ENCODE measurements at places on chromosomes 5 and 9.

GRCh38 chr5:160044967-160045366, 36.0 kb downstream of the TTC1 start:
- no peak for DNase-seq

GRCh38 chr5:125484742-125485641, 738.6 kb upstream of the ZNF608 start:
- peak; percentile 99 for DNase-seq

GRCh38 chr5:26645659-26646058, 392.7 kb downstream of the CDH9 start:
- DNase-seq = no peak

DNA sequence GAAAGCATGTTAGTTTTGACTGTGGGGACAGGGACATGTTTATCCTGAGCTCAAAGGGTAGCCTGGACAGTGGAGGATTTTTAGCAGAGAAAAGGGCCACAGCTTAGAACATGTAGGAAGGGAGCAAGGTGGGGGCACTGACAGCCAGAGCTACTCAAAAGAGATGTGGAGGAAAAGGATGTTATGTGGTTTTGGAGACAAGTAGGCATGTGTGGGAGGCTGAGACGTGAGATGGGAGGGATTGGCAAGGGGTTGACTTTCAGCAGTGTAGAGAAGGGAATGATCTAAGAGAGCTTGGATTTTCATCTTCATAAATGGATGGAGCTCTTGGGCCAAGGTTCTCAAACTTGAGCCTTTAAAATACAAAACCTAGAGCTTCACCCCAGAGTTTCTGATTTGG, 24.0 kb downstream of the SYK start:
- no peak for DNase-seq

DNA sequence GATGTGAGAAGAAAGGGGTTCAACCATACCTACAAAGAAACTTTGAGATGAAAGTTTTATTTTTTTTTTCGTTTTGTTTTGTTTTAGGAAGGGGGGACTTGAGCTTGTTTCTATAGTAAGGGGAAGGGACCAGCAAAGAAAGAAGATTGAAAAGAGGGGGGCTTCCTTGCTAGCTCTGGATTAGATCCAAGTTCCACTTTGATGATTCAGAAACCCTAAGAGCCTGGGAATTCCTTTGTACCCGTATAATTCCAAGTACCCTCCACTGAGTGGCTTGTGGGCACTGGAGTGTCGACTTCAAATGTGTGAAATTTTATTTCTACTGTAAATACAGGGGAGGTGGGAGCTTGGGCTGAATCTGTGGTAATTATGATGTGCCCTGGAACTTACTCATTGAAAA, 10.9 kb downstream of the MAMDC2 start:
- DNase-seq = no peak

DNA sequence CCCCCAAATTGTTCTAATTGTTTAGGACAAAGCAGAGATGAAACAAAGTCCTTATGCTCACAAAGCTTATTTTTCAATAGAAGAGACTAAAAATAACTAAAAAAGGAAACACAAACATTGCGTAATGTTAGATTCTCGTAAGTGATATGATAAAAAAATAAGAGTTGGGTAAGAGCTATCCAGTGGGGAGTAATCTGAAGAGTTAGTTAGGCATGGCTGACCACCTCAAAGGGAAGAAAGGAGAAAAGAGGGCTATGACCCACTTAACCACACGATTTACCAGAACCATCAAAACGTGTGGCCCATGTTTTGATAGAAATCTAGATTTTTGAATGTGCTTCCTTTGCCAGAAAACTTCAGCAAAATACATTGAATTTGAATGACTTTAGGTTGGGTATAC, 1296.8 kb upstream of the NUDT12 start:
- no peak for DNase-seq

GRCh38 chr5:370959-371810, 49.7 kb downstream of the AHRR start:
- no peak for DNase-seq

DNA sequence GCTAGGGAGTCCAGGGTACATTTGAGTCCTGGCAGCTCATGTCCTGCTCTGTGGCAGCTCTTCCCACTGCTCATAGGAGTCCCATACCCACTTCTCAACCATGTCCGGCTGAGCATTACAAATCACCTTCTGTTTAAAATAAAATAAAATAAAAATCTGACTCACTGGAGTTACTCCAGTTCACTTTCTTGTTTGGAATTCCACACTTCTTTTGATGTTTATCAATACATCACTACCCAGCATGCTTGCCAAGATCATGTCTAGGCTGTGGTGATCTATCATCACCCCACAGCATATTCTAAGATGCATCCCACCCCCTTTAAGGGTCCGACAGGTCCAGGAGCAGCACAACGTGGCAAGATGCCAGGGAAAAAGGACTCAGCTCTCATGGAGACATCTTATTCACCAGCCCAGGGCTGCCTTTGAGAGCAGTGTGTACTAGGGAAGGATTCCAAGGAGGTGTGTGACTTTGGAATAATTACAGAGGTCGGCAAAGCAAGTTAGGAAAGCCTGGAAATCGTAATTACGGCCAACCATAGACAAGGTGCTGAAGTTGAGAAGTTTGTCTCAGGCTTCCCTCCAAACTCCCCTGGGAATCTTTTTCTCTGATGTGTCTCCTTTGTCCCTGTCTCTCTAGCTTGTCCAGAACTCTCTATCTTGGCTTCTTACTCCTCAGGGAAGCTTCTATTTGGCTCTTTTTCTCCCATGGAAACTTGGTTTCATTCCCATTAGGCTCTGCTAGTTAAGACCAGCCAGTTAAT, 111.4 kb upstream of the SLC1A3 start:
- DNase-seq = no peak

DNA sequence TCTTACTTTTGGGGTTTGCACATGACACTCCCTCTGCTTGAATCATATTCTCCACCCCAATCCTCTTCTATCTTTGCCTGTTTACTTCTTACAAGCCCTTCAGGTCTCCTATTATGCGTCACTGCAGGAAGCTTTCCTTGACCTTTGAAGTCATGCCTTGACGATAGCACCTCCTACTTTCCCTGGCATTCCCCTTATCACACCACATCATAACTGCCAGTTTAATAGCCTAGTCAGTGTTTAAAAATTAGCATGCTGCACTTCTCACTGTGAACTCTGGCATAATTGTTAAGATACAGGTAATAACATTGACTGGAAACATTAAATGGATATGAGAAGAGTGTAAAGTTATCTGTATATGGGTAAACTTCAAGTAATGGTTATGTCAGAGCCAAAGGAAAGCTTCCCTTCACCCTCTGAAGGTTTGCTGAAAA, 37.1 kb upstream of the CEP120 start:
- DNase-seq = peak; percentile 75

DNA sequence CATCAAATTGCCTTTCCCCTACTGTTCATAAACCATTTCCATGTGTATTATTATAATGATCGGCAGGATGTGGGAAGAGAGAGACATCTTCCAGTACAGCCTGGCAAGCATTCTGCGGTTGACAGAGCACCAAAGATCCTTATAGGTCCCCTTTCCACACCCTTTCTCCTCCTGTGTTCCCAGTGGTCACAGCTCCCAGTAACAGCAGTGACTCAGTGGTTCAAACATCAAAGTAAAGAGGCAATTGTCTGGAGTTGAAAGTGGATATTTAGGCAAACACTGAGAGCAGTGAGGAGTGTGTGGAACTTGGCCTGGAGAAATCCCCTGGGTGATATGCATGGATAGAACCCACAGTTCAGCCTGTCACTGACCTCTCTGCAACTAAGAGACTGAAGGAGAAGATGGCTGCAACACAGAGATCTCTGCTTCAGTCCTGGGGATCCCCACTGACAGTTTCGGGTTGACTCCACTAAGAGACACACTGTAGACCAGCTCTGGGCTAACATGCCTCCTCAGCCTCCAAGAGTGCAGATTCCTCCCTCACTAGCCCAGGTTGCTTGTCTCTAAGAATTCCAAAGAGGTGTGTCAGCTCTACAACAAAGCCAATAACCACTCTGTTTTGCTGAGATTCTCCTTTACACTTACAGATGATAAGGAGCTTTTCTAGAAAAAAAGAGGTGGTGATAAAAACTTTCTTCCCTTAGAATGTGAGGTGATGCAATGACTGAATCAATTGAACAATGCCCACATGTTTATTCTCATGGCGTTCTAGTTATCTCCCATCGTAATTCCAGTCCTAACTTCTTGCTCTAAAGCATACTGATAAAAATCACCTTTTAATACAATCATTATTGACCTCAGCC, 94.4 kb upstream of the IL6ST start:
- peak; percentile 75 for DNase-seq

DNA sequence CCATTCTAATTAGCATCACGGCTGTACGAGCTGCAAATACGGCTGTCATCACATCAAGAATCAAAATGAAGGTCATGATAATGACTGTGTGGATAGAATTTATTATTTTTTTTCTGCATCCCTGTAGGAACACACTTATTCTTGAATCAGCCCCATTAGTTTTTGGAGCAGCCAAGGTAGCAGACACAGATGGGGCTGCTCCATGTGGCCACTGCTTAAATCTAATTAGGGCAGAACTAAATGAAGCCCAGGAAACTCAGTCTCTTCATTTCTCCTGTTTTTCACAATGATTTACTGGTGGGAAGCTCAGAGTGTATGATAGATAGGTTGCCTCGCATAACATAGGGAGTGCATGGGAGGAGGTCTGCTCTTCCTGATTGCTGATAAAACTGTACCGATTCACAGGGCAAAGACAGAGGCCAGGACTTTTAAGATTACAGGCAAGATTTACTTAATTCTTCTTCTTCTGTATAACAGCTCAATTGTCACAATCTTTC, 275.5 kb downstream of the GLIS3 start:
- no peak for DNase-seq

- DNase-seq = no peak
These were observed 3.4 kb downstream of the HIGD2A start for GRCh38 chr5:176391999-176392398.

DNA sequence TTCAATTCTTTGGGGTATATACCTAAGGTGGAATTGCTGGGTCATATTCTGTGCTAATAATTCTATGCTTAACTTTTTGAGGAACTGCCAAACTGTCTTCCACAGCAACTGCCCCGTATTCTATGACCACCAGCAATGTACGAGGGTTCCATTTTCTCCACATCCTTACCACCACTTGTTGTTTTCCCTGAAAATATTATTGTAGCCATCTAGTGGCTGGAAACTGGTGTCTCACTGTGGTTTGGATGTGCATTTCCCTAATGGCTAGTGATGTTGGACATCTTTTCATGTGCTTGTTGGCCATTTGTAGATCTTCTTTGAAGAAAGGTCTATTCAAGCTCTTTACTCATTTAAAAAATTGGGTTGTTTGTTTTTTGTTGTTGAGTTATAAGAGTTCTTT, 30.7 kb downstream of the MSX2 start:
- DNase-seq = peak; percentile 36

GRCh38 chr5:4015709-4016108, 420.1 kb downstream of the IRX1 start:
- DNase-seq = no peak

DNA sequence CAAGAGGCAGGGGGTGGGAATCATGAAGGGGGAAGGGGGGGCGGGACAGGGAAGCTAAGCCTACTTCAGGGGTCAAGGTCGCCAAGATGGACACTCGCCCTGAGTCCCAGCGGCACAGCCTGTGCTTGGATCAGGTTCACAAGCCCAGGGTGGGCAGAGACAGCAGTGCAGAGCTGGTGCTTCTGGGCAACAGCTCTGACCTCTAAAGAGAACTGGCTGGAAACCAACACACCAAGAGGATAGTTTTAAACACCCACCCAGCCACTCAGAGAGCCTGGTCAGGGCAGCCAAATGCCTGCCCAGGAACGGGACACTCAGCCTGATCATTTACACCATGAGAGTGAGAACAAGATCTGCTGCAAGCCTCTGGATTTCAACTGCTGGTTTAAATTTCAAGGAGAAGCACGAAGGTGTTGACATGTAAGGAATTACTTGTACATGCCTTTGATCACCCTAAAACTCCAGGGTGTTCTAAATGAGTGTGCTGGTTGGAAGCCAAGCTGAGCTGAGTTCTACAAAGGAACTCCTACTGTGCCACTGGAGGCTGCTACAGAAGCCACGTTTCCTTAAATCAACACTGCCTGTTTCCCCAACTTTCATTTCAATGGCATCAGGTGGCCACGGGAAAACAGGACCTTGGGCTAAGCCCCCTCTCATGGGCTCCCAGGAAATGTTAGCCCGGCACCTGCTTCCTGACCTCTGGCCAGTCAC, 91.5 kb downstream of the TTLL11 start:
- peak; percentile 36 for DNase-seq

- DNase-seq = no peak
These were observed 506 bp downstream of the ADAMTS19 start for GRCh38 chr5:129460672-129460935.

GRCh38 chr9:16314476-16314875, 556.0 kb downstream of the BNC2 start:
- DNase-seq = no peak
